ENCODE measurements at places on chromosomes 3 and 15. TPM values are rescaled to one million over a fixed set of nuclear protein-coding genes. Genes with fewer than 3 reads are reported as not detected.

DNA sequence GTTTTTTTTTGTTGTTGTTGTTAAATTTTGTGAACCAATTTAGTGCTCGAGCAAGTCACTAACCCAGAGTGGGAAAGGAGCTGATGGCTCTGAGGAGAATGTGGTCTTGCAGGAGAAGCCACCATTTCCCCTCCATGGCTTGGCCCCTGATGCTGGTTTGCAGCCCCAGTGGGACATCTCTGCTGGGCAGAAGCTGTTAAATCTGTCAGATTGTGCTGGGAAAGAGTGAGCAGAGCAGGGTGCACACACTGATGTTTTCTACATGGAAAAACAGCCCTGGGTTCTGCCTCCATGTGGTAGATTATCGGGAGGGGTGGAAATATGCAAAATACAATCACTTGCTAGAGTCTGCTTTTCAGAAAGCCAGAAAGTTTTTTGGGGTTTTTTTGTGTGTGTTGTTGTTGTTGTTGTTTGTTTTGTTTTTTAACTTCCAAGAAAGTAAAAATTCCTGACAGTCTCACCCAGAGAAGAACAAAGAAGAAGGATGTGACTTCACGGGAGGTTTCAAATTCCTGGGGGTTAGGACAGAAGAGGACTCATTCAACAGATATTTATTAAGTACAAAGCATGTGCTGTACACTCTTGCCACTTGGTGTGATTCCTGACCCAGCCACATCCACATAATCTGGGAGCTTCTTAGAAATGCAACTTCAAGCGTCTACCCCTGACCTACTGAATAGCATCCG lies 133.7 kb downstream of the FOXB1 start:
- no peak overlapping the region for H3K4me3 ChIP-seq
- H3K27me3 ChIP-seq = peaks cover 60% of the 10 kb centered on the region
- H3K27ac ChIP-seq = no peak overlapping the region
- no peaks in the 10 kb centered on the region for H3K4me1 ChIP-seq

TRIM42 gene
- not detected for total RNA-seq

DNA sequence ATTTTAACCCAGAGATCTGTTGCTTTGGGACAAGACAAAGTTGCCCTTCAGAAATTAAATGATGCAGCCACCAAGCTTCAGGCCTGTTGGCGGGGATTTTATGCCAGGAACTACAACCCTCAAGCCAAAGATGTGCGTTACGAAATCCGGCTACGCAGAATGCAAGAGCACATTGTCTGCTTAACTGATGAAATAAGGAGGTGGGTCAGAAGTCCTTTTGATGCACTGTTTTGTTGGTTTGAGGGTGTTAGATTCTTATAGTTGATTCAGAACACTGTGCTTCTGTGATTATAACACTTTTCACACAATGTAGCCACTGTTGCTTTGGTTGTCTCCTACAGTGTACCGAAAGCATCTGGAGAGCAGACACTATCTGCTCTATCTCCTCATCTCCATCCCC lies 20.8 kb upstream of the NXPE3 start:
- H3K36me3 ChIP-seq = peaks cover 65% of the 10 kb centered on the region
- H3K4me1 ChIP-seq = peaks cover 22% of the 10 kb centered on the region
- H3K27ac ChIP-seq = no peak overlapping the region
- H3K27me3 ChIP-seq = no peaks in the 10 kb centered on the region
- DNase-seq = no peak

DNA sequence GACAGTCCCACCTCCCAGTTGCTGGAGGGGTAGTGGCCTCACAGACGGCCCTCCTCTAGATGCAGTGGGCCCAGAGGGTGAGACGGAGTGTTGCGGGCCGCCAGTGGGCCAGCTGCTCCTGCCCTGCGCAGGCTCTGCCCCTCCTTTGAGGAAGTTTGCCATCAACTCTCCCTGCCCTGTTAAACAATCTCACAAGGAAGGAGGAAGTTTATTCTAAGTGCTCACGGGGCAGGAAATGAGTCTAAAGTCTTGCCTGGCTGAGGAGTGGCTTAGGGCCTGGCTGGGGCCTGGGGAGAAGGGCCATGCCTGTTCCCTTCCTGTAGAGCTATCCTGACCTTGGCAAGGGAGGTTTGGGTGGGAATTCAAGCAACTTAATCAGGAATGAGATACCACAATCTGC lies at the start of gene FAM3D:
FAM3D (minus strand) TSS at position 92 of the 400 bp plus-strand sequence. CDS start 11,211 bp downstream, outside the sequence.
- H3K4me1 ChIP-seq = no peaks in the 10 kb centered on the region

ADAMTS7 gene
- 0.12 TPM for total RNA-seq

ZIC1 gene
- not detected for total RNA-seq
